AG10803 (cell line): ENCODE measurements at places on chromosomes 1 and 21.

DNA sequence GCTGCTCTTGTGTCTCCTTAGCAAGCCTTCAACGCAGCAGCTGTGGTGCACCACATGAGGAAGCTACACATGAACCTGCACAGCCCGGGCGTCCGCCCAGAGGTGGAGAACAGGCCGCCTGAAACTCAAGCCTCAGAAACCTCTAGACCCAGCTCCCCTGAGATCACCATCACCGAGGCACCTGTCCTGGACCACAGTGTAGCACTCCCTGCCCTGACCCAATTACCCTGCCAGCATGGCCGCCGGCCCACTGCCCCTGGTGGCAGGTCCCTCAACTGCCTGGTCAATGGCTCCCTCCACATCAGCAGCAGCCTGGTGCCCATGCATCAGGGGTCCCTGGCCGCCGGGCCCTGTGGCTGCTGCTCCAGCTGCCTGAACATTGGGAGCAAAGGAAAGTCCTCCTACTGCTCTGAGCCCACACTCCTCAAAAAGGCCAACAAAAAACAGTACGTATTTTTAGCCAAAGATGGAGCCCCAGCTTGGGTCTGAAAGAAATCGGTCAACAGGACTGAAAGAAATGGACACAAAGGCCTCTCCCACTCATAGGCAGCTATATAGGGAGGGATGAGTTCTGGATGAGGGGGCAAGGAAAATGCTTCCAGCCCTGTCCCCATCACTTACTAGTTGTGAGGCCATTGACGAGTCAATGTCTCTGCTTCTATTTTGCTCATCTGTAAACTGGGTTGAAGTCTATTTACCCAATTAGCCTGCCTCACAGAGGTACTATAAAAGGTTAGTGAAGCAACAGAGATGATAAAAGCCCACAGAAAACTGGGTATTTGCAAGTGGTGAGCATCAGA is 28.5 kb downstream of the CAMK1G start:
- DNase-seq = no peak

DNA sequence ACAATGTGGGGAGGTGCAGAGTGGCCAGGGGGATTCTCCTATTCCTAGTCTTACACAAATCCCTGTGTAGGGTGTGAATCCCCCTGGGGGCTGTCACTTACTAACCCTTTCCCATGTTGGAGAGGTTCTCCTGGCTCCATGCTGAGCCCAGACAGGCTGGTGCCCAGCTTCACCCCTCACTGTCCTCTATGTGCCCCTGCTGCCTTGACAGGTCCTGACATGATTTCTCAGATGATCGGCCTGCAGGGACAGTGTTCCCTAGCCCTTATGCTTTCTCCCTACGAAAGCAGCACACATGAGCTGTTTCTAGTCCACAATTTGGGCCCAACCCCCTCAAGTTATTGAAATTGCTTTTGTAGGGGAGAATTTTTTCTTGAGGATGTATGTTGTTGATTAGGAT is 68.9 kb upstream of the FAM78B start:
- DNase-seq = no peak

- no peak for DNase-seq
These were observed 96.4 kb downstream of the SYF2 start for GRCh38 chr1:25135909-25136308.

- no peak for DNase-seq
These were observed 158.4 kb upstream of the DPT start for GRCh38 chr1:168887381-168887780.

DNA sequence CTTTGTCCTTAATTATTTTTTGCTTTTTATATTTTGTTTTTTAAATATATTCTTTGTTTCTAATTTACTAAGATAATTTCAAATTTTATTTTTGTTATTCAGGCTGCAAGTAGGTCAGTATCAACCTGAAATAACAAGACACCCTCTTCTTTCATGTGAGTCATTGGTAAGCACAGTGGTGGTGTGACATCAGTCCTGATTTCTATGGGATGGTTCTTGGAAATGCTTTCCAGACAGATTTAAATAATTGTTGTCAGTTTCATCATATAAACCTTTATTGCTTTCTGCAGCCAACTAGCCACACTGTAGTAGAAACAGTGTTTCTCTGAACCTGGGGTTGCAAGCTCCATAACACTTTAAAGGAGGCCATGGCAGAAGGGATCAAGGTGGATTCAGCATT is 157.5 kb upstream of the C21orf91 start:
- no peak for DNase-seq

- peak; percentile 89 for DNase-seq
These were observed 28.5 kb upstream of the KCNE2 start for GRCh38 chr21:34335316-34335715.

- no peak for DNase-seq
These were observed 11.9 kb downstream of the LGALS8 start for GRCh38 chr1:236535662-236536161.

DNA sequence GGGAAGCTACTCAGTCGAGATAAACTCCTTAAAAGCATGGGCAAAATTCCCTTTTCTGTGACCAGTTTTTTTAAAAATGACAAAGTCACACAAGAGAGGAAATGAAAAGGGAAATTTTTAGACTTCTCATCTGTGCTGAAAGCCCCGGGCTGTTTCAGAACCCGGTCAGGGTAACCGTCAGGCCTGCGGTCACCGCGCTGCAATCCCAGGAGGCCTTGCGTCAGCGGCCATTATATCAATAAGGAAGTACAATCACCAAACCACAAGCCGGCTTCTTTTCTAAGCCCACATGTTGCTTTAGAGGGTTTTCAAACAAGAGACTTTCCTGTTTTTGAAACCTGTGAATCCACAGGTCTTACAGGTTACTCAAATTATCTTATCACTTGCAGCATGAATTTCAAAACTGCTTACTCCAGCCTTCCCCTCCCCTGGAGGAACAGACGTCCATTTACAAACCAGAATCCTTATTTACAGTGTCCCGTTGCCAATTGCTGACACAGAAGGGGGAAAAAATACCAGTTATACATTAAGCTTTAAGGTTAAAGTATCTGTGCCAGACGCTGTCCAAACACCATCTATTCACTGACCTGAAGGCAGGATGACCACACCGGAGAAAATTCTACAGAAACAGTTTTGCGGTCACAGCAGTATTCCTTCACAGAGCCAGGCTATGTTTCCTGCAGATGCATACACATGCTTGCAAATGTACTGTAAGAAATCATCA is 165.3 kb downstream of the TOMM20 start:
- peak; percentile 96 for DNase-seq

DNA sequence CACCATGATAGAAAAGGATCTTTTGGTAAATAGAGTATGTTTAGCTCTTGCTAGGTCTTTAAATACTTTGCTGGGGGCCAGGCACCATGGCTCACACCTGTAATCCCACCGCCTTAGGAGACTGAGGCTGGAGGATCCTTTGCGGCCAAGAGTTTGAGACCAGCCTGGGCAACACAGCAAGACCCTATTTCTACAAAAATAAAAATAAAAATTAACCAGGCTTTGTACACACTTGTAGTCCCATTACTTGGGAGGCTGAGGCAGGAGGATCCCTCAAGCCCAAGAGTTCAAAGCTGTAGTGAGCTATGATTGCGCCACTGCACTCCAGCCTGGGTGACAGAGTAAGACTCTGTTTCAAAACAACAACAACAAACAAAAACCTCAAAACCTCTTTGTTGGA is 1.1 kb upstream of the KCNE2 start:
- DNase-seq = no peak

DNA sequence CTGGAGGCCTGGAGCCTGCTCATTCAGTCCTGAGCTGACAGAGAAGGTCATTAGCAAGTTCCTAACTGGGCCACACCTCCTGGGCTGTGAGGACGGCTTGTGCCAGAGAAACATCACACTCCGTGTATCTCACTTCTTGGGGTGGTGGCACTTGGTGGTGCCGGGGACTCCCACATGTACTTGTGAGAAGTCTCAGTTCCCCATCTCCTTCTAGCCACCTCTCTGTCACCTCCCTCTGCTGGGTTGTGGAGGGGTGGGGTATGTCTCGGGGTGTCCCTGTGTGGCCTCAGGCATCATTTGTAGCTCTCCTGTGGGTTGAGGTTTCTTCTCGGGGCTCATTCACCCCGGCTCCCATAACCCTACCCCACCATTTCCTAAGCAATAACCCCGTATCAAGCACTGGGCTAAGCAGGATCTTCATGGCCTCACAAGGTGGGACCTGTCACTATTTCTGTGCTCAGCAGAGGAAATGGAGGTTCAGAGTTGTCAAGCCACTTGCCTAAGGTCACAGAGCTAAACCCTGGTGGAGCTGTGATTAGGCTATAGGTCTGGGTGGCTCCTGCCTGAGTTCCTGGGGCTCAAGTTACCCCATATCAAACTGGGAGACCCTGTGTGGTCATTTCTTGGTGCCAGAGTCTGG is 62.5 kb downstream of the UBIAD1 start:
- DNase-seq = no peak

DNA sequence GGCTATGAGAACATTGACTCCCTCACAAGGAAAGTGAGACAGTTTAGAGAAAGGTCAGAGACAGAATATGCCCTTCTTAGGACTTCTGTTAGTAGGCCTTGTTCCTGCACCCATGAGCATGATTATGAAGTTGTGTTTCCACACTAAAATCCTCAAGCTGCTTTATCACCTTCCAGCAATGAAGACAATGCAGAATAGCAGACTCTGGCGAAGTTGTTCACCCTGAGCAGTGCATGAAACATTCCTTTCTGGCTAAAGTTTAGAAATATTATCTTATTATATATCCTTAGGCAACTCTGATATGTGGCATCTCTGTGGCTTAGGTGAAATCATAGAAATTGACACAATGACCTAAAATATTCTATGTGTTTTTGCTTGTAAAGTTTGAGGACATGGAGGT is 13.9 kb upstream of the OR2G2 start:
- no peak for DNase-seq

- peak; percentile 44 for DNase-seq
These were observed 15.0 kb downstream of the HTR1D start for GRCh38 chr1:23202263-23202749.

GRCh38 chr1:60516996-60517395 is 443.4 kb upstream of the C1orf87 start:
- no peak for DNase-seq

- DNase-seq = no peak
These were observed 4.7 kb downstream of the PGBD5 start for GRCh38 chr1:230421481-230421880.
